Right renal cortex interstitium (tissue), 3 donors: ENCODE measurements at places on chromosomes 3 and 15. TPM values are rescaled to one million over a fixed set of nuclear protein-coding genes. Genes with fewer than 3 reads are reported as not detected.
A peak's percentile ranks its signal among the peaks of the same experiment; 100 is the strongest.

The CLRN1 gene
- not detected for polyA plus RNA-seq

DNA sequence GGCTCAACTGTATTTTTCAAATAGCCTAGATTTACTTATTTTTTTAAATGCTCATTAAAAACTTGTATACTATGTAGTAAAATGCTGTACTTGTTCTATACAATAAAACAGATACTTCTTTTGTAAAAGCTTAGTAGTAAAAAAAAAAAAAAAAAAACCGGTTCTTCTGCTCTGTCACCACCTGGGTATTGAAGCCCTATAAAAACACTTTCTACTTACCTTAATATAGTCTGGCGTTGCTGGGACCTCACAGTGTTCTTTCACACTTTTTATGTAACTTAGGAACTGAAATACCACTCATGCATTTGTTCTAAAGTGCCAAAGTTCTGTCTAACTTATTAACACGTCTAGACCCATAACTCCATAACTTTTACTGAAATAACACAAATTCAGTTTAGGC lies 61.4 kb downstream of the TASOR start:
- DNase-seq, result no peak

DNA sequence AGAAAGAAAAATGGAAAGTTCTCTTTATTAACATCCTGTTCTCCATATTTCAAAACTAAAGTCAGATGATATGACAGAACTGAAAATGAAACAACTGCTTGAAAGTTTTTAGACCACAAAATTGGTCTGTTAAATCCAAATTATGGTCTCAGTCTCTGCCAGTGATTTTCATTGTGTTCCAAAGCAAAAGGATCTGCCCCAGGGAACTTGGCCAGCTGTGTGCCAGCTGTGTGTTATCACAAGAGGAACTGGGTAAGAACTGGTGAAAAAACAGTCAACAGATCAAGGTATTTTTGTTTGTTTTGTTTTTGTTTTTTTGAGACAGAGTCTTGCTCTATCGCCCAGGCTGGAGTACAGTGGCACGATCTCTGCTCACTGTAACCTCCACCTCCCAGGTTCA lies 323.3 kb downstream of the CTNNB1 start:
- DNase-seq, result no peak

GRCh38 chr3:65230261-65231139 lies 542.7 kb upstream of the ADAMTS9 start:
- no peak for DNase-seq

- peak; percentile 53 for DNase-seq
Observed at GRCh38 chr3:180036671-180037455, at the start of gene PEX5L. TSS of gene PEX5L (minus strand) at chr3:180036937. CDS start at chr3:180036599, 338 bp downstream.

- no peak for DNase-seq
Observed at GRCh38 chr3:59464187-59464586, 414.4 kb upstream of the CFAP20DC start.

GRCh38 chr3:114499976-114500375 lies 206.1 kb downstream of the TIGIT start:
- DNase-seq, result no peak

The CHRM5 gene
- 0.17 TPM for polyA plus RNA-seq

The RPL29 gene
- 1,623 TPM for polyA plus RNA-seq

- no peak for DNase-seq
Observed at GRCh38 chr3:23747841-23748240, 57.9 kb upstream of the UBE2E1 start.

- DNase-seq, result no peak
Observed at GRCh38 chr3:160629491-160629890, 47.5 kb upstream of the ARL14 start.

GRCh38 chr15:74783072-74783807 lies 1.4 kb downstream of the CSK start:
- no peak for DNase-seq

The GPR160 gene
- polyA plus RNA-seq, result 30.7 TPM
